Breast epithelium (tissue), 4 donors: ENCODE measurements at places on chromosomes 1 and 21.

DNA sequence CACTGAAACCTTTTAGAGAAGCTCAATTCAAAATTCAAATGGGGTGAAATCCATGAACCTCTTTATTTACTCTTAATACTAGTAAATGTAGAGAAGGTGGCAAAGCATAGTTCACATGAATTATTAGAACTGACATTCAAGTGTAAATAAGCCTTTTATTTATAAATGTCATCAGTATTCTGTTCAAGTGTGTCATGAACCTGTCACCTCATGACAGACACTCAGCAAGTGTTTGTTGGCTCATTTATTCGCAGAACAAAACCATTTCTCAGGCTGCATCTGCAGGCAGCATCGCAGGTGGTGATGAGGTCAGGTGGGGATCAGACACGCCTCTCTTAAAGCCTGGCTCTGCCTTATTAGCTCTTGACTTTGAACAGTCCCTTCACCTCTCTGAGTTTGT, 116.6 kb downstream of the SETD4 start:
- no peak for DNase-seq

DNA sequence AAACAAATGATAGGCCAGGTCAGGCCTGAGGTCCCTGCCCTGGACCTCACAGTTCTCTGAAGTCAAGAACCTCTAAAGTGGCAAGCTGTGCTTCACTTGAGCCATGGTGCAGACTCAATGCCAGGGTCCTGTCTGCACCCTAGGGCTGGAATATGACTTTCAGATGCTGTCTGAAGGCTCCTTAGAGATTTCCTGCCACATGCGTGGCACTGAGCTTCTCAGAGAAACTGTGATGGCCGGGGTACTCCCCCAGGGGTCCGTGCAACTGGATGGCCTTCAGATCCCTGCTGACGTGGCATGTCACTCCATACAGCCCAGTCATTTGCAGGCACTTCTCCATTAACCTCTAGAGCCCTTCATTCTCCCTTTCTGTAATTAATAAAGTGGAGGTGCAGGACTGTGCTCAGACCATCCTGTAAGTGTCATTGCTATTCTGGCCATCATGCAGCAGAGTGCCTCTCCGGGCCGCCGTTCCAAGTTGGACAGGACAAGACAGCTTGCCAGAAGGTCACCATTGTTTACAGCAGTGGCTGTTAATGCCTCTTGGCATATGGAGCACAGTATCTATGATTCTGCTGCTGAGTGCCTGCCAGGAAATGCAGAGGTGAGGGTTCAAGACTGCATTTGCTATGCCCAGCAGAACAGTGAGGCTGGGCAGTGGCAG, 205.1 kb upstream of the COA6 start:
- no peak for DNase-seq

GRCh38 chr1:63916485-63917360, 142.9 kb downstream of the ROR1 start:
- DNase-seq: no peak

GRCh38 chr1:109084563-109085517, 5.7 kb upstream of the TMEM167B start:
- no peak for DNase-seq

GRCh38 chr1:243254233-243254926, 701 bp downstream of the CEP170 start:
- peak; percentile 55 for DNase-seq

DNA sequence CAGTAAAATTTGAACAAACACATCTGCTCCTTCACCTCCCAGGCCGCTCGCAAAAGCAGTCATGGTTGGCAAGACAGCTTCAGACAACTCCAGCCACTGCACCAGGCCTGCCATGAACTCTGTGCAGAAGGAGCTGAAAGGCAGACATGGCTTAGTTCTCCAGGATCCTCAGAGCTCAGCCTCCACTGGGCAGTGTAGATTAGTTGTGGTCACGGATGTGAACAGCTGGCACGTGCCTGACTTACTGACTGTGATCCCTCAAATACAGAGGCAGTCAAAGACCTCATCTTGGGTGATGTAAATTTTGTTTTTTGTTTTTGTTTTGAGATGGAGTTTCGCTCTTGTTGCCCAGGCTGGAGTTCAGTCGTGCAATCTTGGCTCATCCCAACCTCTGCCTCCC, 28.4 kb downstream of the TMCO4 start:
- no peak for DNase-seq
